ENCODE measurements at places on chromosomes 3 and 15. TPM values are rescaled to one million over a fixed set of nuclear protein-coding genes. Genes with fewer than 3 reads are reported as not detected.

DNA sequence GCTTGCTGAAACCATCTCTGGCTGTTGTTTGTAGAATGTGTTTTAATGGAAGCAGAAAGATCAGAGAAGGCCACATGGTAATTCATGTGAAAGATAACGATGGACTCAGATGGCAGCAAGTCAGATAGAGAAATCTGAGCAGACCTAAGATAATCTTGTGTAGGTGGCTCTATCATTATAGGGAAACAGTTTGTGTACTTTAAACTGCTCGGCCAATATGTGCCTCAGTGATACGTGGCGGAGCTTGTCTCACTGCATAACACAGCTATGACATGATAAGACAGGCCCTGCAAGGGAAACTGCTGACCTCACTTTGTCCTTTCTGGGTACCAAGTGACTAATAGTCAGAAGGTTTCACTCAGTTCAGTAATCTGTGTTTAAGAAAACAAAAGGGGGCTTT is 51.0 kb downstream of the MME start:
- peak; percentile 73 for DNase-seq

DNA sequence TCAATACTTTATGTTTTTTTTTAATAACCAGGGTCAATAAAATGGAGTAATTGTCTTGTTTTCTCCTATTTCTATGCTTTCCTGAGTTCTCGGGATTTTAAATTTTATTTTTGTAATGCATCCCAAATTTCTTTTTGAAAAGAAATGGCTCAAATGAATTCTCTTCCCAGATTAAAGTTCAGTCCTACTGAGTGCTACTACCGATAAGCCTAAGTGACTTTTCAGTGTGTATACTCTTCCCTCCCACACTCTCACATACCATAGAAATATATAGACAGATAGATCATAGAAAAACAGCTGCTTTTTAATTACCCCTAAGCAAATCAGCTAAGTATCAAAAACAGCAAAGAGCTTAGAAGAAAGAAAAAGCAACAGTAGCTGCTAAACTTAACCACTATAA is 1.5 kb downstream of the SERPINI1 start:
- no peak for DNase-seq

DNA sequence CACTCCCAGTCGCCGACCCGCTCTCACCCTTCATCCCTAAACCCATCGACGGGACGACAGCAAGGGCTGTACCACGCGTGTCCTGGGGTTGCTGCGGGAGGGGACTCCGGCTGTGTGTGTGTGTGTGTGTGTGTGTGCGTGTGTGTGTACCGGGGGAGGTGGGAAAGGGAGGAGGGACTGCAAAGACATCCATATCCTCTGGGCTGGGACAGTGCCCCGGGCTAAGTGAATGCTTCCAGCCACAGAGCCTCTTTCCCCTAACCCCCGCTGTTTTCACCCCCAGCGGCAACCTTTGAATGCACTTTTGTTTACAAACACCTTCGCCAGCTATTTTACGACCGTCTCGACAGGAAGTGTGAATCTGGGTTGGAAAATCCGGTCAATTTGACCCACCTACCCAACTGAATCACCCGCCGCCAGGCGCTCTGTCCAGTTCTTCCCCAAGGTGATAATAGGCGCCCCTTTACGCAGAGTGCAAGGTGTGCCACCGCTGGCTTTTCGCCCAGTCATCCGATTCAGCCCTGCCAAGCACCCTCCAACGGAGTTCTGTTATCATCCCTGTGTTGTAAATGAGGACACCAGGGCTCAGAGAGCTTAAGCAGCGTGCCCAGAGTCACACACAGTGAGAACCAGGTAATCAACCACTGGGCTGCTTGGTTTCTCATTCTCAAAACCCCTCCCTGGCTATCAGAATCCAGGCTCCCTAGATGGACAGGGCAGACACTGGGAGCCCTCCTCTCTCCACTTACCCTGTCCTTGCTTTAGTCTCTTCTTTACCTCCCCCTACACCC is 739 bp upstream of the AMOTL2 start:
- no peak for DNase-seq

The TARS3 gene
- total RNA-seq: 13.8 TPM

DNA sequence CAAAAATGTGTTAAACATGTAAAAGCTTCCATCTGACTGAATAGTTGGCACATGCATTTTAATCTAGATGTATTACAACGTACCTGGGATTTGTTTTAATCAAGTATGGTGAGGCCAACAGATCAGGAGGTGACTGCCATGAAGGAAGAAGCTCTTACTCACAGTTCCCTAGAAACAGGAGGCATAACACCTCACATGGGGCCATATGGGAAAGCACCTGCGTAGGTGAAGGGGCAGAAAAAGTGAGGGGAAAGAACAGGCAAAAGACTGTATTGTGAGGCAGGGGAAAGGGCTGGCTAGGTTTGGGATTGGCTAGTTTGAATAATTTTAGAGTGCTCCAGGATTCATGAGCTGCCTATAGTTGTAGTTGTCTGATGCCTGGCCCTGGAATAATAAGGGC is 9.6 kb downstream of the SQOR start:
- DNase-seq: no peak

The TKT gene
- total RNA-seq: 483 TPM

The PAQR9 gene
- total RNA-seq: not detected

- DNase-seq: peak; percentile 70
Observed at GRCh38 chr15:60580650-60581376, 101.9 kb upstream of the ICE2 start.

The FBXO40 gene
- total RNA-seq: not detected

GRCh38 chr3:107409365-107409764 is 32.1 kb downstream of the CCDC54 start:
- no peak for DNase-seq

- peak; percentile 88 for DNase-seq
Observed at GRCh38 chr3:46127503-46127902, 80.6 kb downstream of the CCR1 start.

DNA sequence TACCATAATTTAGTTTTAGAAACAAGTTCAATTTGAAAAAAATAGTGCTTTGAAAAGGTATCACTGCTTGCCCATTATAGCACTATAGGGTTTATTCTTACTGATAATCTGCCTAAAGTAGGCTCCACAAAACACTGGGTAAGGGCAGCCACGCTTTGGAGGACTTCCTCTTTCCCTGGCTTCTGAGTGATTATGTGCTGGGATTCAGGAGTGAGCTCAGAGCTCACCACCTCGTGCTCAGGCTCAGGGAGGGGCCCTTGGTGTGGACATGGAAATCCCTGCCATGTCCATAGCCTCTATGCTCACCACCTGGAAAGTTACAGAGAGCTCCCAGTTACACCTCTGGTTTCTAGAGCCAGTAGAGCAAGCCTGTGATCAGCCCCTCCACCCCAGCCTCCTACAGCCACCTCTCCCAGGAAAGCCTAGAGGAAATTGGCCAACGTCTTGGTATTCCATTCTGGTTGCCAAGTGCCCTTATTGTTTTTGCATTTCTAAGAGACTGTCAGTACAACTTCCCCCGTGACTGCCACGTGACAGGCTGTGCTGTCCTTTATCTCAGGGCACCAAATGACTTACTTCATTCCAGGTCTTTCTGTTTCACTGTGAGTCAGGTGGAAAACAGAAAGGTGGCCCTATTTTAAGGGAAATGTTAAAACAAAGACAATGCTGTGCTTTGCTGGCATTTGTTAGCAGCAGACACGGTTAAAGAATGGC is 316.0 kb downstream of the RORA start:
- DNase-seq: no peak

The IRAK2 gene
- total RNA-seq: 3.2 TPM

DNA sequence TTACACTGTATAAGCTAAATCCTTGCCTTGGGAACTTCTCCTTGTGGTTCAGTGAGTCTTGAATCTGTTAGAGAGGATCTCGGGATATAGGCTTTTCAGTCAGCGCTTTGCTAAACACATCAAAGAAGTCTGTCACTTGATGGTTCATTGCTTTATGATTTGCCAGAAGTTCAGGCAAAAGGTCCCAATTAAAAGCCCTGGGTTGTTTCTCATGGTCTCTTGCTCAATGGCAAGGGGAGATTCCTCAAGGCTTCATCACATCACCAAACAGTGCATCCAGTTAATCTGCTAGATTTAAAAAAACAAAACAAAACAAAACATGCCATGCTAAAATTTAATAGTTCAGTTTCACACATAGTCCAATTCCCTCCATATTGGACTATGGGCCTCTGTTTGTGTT is 114.8 kb downstream of the FILIP1L start:
- peak; percentile 77 for DNase-seq

GRCh38 chr3:21533002-21533401 is 218.0 kb downstream of the ZNF385D start:
- no peak for DNase-seq

The LRRC34 gene
- total RNA-seq: 4.3 TPM

- DNase-seq: no peak
Observed at GRCh38 chr3:123809597-123809996, 74.5 kb downstream of the MYLK start.

GRCh38 chr3:134667406-134667805 is 16.6 kb upstream of the KY start:
- DNase-seq: no peak

DNA sequence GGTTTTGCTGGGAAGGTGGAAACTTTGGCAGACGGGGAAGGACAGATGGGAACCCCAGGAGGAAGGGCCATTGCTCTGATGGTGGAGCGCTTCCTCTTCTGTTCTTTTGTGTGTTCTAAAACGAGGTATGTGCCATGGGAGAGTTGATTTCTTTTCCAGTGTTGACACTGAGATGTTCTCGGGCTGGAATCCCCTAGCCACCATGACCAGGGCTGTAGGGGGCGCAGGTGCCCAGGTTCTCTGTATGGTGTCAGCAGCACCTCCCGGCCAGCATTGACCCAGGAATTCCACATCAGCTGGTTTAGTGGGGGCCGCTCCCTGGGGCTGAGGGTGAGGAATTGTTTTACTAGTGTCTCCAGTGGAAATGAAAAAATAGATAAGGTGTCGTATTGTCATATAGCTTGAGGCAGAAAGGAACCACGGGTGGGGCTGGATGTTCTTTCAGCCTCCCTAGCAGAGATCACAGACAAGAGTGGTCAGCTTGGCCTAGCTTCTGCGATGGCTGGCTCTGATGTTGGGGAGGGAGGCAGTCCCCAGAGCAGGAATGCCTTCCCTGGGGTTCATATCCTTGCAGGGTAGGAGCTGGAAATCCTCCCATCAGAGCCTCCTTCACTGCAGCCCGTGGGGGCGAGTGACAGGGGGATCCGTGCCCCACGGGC is 34.2 kb upstream of the ACAD9 start:
- DNase-seq: no peak

- DNase-seq: no peak
Observed at GRCh38 chr3:94083261-94083660, 20.4 kb downstream of the NSUN3 start.

DNA sequence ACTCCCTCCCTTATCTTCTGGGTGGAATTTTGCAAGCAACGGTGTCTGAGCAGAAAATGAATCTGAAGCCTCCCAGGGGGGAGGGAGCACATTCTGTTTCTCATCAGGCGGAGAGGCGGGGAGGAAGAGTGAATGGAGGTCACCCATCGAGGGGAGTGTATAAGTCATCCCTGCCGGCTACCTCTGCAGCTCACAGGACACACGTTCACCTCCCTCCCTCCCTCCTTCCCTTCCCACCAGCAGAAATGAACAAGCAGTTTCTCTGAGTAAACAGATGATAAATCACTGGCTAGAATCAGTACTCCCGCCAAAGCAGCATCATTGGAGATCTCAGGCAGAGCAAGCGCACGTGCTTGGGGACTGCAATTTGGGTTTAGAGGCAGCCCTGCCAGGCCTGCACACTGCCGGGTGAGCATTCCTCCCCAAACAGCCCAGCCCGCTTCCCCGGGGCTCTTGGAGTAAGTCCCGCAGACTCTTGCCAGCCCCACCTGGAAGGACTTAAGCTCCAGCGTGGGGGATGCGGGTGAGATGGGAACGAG is 38.3 kb downstream of the CPN2 start:
- peak; percentile 89 for DNase-seq

The MAP3K13 gene
- total RNA-seq: 11.6 TPM

The LSAMP gene
- total RNA-seq: 0.64 TPM

DNA sequence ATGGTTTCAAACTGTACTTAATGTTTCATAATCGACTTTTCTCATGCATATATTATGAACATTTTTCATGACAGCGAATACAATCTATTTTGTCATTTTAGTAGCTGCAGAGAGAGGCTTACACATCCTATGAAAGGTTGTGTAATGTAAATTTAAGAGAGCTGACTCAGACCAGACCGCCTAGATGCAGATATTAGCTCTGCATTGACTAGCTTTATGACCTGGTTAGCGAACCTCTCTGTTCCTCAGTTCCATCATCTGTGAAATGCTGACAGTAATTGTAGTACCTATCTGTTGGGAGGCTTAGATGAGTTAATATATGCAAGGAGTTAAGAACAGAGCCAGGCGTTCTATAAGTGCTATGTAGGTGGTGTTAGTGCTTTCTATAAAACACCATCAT is 116.2 kb upstream of the RASGRP1 start:
- DNase-seq: no peak

The SQOR gene
- total RNA-seq: 81.6 TPM

GRCh38 chr3:38311476-38311875 is 29.4 kb downstream of the SLC22A14 start:
- DNase-seq: no peak

The GOLGA8Q gene
- 0.43 TPM for total RNA-seq

The FANCD2OS gene
- not detected for total RNA-seq

- DNase-seq: no peak
Observed at GRCh38 chr3:17399586-17399985, 342.8 kb downstream of the TBC1D5 start.

DNA sequence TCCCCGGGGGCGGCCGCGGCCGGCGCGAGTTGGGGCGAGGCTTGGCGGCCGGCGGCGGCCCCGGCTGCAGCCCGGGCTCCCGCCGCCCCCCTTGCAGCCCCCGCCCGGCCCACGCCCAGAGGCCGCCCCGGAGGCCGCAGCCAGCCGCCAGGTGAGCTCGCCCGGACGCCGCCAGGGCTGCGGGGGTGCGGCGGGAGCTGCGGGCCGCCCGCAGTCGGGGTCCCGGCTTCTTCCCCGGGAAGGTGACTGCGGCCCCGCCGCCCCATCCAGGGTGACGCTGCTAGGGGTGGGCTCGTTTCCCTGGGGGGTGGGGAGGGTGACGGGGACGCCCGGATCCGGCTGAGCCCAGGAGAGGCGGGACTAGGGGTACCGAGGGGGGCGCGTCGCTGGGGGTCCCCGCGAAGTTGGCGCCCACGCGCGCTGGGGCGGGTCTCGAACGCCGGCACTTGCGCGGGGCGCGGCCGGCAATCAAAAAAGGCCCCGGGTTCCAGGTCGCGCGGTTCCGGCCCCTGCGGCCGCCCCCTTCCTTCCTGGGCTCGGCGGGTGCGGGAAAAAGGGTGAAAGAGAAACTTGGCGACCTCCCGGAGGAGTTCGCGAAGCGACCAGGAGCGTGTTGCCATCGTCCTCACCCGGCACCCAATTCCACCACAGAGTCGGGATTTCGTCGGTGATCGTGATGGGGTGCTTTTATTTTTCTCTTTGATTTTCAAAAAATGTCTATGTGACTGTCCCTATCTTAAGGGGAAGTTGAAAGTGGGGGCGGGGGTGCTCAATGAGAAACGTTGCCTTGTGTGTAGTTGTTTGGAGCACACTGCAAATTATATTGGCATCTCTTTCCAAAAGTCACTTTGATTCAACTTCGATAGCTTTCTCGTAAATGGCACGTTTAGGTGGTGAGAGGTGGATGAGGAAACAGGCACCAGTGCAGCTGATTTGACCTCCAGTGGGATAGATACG is 619 bp downstream of the ATXN7 start:
- DNase-seq: no peak

Data from fibroblast of villous mesenchyme (primary cell).